ENCODE measurements at places on chromosomes 2 and 18. TPM values are rescaled to one million over a fixed set of nuclear protein-coding genes. Genes with fewer than 3 reads are reported as not detected.

Gene NEB
- 8.3 TPM for total RNA-seq

Gene ERFE
- 0.55 TPM for total RNA-seq

Gene IL1F10
- not detected for total RNA-seq

Gene SCYGR4
- not detected for total RNA-seq

Gene PSTPIP2
- 6.7 TPM for total RNA-seq

Gene VAMP5
- 33.9 TPM for total RNA-seq

DNA sequence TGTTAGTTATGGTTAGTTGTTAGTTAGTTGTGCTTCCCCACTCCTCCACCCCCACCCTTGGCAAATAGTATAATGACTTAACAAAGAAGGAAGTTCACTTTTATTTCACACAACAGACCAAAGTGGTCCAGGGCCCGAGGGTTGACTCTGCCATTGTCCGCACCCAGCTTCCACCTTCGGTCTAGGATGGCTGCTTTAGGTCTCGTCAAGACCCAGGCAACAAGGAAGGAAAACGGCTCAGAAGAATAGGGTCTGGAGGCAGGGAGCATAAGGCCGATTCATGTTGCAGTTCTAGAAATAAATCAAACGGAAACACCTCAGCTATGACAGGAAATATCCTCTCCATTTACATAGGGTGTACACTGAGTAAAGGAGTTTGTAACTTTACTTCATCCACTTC is 206.0 kb upstream of the CXCR4 start:
- DNase-seq: no peak

DNA sequence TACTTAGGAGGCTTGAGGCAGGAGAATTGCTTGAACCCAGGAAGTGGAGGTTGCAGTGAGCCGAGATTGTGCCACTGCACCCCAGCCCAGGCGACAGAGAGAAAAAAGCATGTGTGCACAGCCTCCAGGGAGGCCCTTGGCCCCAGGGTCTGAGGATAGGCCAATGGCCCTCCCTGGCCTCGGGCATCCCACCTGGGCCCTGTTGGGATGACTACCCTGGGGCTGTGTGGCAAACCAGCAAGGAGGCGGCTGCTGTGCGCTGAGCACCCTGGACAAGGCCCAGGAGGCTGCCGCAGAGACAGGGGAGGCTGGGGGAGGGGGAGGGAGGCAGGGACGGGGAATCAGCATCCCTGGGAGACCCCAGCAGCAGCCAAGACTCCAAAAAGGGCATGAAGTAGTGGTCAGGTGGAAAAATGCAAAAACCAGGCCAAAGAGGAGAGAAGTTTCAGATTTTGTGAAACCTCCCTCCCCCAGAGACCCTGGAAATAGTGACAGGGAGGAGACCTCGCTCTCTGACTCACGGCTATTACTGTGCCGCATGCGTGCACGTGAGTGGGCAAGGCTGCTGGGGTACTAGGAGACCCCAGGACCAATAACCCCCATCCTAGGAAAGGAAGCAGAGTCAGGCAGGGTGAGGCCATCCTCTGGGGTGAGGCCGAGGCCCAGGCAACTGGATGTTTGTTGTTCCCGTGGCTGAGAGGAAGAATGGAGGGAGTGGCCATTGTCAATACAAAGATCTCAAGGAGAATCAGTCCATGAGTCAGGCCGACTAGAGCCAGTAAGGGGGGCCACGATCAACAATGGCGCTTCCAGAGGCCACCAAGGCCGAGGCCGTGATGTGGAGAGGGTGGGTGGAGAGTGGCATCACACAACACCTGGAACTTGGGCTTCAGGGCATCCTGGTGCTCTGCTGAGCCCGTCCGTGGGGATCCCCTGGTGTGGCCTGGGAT is 16.0 kb upstream of the B3GNT7 start:
- no peak for DNase-seq

- no peak for DNase-seq
Measured at GRCh38 chr18:75863696-75864095, 436.2 kb upstream of the SMIM21 start.

GRCh38 chr2:41940745-41941063 is 107.1 kb upstream of the PKDCC start:
- peak; percentile 71 for DNase-seq

DNA sequence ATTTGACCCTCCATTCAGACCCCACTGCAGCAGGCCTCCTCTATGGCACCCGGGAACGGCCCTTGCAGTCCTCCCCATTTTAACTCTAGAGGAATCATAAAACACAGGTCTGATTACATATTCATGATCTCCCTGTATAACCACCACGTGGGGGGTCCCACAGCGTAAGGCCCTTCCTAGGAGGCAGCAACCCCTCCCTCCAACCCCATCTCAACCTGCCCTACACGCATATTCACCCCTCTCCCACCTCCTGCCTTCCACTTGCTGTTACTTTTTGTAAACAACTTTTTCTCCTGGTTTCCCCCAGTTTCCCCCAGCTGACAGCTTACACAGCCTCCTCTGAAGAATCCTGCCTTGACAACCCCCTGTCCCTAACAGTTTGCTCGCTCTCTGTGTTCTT is 85.1 kb upstream of the FOXI3 start:
- DNase-seq: no peak

DNA sequence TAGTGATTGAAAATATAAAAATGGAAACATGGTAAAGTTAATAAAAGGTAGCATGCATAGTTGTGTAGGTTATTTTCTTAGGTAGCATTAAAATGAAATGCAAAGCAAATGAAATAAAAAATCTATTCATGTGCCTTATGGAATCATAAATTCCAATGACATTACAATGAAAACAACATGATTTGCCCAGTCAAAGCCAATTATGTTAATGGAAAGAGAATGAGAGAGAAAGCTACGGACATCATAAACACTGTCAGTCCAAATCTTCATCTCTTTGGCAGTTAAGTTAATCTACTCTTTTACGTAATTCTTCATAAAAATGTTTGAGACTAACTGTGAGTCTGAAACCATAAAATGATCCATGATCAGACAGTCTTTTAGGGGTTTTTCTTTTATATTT is 636.7 kb upstream of the SYT4 start:
- DNase-seq: no peak

GRCh38 chr2:30692829-30693275 is 114.4 kb downstream of the CAPN13 start:
- DNase-seq: no peak

Measured in heart right ventricle (tissue), 16 donors.